ENCODE measurements at places on chromosomes 2 and 18.

- H3K4me1 ChIP-seq = no peaks in the 10 kb centered on the region
- no peak overlapping the region for H3K4me3 ChIP-seq
- no peak for DNase-seq
These were observed 1123.3 kb upstream of the ACVR2A start for GRCh38 chr2:146721486-146721885.

GRCh38 chr2:53740170-53740569 lies 27.4 kb upstream of the CHAC2 start:
- no peaks in the 10 kb centered on the region for H3K4me1 ChIP-seq
- H3K36me3 ChIP-seq = peaks cover 3% of the 10 kb centered on the region
- no peaks in the 10 kb centered on the region for H3K27me3 ChIP-seq
- no peak for DNase-seq

GRCh38 chr2:201320701-201321100 lies 36.4 kb downstream of the FLACC1 start:
- H3K4me3 ChIP-seq = no peak overlapping the region
- H3K36me3 ChIP-seq = peaks cover 4% of the 10 kb centered on the region
- no peaks in the 10 kb centered on the region for H3K4me1 ChIP-seq
- no peak for DNase-seq

DNA sequence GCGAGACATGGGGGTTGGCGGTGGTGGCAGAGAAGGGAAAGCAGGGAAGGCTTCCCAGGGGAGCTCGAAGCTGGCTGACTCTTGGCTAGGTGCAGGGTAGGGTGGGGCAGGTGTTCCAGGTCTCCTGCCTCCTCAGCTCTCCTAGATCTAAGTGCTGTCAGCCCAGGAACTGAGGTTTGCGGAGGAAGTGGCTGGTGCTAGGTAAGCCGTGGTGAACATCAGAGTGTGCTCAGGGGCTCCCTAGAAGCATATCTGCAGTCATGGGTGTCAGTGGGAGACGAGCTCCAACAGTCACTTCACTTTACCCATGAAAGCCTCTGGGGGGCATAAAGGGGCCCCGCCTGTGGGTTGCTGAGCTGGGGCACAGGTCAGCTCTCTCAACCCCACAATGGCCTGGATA lies 34.1 kb downstream of the ARHGEF4 start:
- H3K4me3 ChIP-seq = no peak overlapping the region
- no peaks in the 10 kb centered on the region for H3K4me1 ChIP-seq
- no peak for DNase-seq
- no peak overlapping the region for H3K27ac ChIP-seq
- H3K27me3 ChIP-seq = no peaks in the 10 kb centered on the region

GRCh38 chr2:175525975-175526374 lies 344.5 kb upstream of the ATP5MC3 start:
- no peak for DNase-seq
- no peaks in the 10 kb centered on the region for H3K27me3 ChIP-seq
- H3K4me1 ChIP-seq = no peaks in the 10 kb centered on the region
- H3K27ac ChIP-seq = no peak overlapping the region

DNA sequence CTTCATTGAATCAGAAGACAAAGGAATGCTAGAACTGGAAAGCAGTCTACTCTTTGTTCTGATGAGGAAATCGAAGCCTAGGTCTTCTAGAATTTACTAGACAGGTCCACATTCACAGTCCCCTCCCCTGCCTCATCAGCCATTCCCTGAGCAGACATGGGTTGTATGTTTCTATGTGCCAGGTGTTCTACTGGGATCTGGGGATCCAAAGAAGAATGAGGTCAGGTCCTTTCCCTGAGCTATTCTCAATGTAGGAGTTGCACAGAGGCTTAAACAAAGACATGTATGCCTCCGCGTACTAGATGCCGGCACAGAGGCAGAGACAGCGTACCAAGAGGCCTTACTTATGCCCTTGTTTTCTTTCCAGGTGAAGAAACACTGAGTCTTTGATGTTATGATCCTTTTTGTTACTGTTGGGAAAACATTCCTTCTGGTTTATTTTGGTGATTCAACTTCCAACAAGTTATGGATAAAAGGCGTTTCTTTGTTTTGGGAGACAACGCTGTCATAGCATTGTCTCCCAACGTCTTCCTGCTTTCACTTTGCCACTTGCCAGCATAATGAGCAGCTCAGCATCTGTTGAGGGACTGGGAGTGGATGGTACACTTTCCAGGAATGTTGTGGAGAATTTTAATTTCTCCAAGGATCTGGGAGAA lies 174.4 kb downstream of the ALPK2 start:
- no peaks in the 10 kb centered on the region for H3K36me3 ChIP-seq
- H3K27ac ChIP-seq = no peak overlapping the region
- no peaks in the 10 kb centered on the region for H3K27me3 ChIP-seq
- H3K4me1 ChIP-seq = no peaks in the 10 kb centered on the region
- no peak for DNase-seq
- no peak overlapping the region for H3K4me3 ChIP-seq

All from effector memory CD4-positive, alpha-beta T cell (primary cell).